Activated CD8-positive, alpha-beta memory T cell treated with anti-CD3 and anti-CD28 coated beads for 1 hour (primary cell): ENCODE measurements at places on chromosomes 3 and 15.

DNA sequence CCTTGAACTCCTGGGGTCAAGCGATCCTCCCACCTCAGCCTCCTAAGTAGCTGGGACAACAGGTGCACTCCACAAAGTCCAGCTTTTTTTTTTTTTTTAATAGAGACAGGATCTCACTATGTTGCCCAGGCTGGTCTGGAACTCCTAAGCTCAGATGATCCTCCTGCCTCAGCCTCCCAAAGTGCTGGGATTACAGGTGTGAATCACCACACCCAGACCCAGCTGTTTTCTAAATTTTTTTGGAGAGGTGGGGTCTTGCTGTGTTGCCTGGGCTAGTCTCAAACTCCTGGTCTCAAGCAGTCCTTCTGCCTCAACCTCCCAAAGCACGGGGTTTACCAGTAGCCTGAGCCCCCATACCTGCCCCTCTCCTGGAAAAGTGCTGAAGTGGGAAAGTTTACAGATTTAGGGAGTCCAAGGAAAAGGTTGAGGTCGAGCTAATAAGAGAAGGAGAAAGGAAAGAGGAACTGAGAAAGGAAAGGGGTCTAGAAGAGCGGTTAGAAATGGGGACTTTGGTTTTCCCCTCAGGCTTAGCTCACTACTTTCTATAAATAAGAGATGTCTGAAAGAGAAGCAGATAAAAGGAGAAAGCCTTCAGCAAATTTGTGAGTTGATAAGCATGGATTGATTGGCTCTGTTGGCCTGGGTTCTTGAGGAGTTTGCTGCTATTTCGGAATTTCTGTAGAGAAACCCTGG lies 23.6 kb downstream of the UBE2E1 start:
- no peak for DNase-seq

- no peak for DNase-seq
Measured at GRCh38 chr3:142019794-142020320, 129.5 kb downstream of the TFDP2 start.

- no peak for DNase-seq
Measured at GRCh38 chr3:127573912-127574311, 16.6 kb downstream of the TPRA1 start.

DNA sequence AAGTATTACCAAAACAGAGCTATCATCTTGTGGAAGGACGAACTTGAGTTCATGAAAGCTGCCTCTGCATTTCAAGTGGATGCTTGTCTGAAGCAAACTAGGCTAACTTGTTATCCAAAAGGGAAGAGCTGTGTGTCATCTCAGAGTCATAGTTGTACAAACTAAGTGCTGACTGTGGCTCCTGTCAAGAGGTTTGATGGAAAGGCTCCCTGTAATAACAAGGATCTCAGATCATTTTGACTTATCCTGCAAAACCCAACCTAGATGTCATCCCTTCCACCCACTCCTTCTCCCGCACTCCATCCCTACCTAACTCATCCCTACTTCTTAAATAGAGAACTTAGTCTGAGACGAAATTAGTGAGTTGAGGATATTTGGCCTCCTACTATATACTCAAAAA lies 110.8 kb downstream of the NR2E3 start:
- no peak for DNase-seq

GRCh38 chr3:9809239-9809614 lies 835 bp upstream of the TTLL3 start:
- DNase-seq, result no peak

DNA sequence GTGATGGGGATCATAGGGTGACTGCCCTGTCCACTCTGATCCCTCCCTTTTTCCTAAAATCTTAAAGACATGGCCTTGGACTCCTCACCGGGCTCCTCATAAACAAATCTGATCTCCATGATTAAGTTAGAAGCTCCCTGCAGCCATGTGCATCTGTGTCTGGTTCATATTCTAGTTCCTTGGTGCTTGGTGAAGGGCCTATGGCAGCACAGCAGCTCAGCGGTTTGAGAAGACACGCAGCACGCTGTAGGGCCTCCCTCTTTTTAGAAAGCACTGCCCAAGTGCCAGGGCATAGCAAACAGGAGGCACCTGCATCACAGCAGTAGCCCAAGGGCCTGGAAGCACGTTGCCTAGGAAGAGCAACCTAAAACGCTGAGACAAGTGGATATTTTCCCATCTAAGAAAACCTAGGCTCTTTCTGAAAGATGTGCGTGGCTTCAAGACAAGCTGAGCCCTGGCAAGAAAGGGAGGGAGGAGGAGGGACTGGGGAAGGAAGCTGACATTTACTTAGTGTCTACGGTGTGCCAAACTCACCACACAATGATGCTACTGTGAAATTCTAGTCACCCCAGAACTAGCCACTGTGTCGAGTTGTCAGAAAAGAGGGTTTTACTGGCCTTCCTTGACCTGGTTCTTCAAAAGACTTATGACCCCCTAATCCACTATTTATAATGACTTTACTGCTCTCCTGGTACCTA lies 14.9 kb upstream of the ULK3 start:
- DNase-seq, result no peak

GRCh38 chr3:141248064-141248463 lies 16.4 kb downstream of the PXYLP1 start:
- DNase-seq, result no peak

- DNase-seq, result no peak
Measured at GRCh38 chr15:83164111-83164770, 43.4 kb downstream of the HDGFL3 start.

GRCh38 chr3:17833786-17834559 lies 91.5 kb upstream of the TBC1D5 start:
- DNase-seq, result no peak

- DNase-seq, result no peak
Measured at GRCh38 chr3:115348951-115349745, 202.1 kb upstream of the ZBTB20 start.

GRCh38 chr3:18442756-18443664 lies 17.9 kb upstream of the SATB1 start:
- no peak for DNase-seq

GRCh38 chr3:59116233-59116537 lies 66.4 kb upstream of the CFAP20DC start:
- no peak for DNase-seq

DNA sequence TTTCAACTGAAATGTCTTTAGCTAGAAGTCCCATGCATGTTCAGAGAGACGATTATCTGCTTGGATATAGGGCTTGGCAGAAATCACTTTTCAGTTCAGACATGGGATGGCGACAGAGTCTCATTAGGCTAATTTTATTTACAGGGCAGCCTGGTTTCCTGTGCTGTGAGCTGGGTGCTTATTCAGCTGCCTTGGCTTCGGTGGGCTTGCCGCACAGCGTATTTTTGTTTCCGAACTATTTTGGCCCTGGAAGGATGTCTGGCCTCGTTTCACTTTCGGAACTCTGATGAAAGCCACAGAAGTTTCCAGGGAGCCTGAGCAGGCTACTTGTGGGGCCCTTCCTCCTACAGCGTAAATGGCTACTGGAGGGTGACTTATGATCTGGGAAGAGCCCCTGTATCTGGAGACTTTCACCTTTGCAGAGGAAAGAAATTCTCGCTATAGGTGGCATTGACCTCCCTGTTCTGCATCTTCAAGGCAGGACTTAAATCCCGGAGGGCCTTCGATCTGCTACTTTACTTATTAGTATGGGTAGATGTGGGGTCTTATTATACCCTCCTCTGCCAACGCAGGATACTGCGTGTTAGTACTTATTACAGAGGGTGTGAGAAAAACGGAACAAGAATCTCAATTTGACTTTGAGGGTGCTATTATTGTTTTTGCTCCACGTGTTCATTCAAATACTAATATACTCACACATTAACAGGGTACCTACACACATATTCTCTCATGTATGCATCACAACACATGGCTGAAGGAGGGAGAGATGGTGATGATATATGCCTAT lies 364.0 kb upstream of the RBMS3 start:
- DNase-seq, result no peak

- no peak for DNase-seq
Measured at GRCh38 chr3:61848885-61849284, 287.5 kb downstream of the PTPRG start.

GRCh38 chr15:93646193-93646592 lies 557.2 kb upstream of the RGMA start:
- no peak for DNase-seq

DNA sequence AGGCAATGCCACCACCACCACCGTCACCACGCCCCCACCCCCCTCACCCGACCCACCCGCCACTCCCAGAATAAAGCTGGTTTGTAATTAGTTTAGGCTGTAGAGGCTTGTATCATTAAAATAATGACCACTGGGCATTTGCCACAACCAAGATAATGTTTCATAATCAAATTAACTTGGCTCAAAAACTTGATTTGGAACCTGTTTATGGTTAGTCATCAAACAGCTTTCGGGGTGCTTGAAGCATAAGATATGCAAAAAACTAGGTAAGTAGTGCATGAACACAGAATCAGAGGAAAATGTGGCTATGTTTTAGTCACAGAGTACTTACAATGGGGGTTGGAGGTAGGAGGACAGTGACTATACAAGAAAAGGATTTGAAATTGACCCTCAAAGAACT lies 115.1 kb downstream of the FHIT start:
- DNase-seq, result no peak

DNA sequence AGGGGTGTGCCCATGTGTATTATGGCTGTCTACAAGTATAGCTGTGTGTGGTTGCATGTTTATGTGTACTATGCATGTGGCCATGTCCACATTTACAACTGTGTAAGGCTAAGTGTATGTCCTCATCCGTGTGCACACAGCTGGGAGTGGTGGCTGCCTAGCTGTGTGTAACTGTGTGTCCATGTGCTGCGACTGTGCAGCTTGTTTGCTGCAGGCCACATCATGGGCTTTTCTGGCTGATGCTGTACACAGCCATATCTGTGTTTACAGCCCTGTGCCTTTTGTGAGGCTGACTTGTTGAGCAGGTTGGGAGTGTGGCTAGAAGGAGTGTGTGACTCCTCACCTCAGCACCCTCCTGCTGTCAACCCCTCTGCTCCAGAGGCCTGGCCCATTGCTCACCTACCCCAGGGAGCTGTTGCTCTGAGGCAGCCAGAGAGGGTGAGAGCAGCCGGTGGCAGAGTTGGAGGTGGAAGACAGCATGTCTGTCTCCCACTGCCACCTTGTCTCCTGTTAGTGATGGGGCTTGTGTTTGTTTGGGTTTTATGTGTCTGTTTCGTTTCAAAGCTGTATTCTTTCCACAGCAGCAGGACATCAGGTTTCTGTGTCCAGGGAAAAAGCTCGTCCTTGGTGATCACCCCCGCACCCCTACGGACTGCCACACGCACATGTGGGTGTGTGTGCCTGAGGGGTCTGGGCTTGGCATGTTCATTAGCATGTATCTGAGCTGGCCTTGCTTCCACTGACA lies 1.4 kb upstream of the GRM2 start:
- no peak for DNase-seq

DNA sequence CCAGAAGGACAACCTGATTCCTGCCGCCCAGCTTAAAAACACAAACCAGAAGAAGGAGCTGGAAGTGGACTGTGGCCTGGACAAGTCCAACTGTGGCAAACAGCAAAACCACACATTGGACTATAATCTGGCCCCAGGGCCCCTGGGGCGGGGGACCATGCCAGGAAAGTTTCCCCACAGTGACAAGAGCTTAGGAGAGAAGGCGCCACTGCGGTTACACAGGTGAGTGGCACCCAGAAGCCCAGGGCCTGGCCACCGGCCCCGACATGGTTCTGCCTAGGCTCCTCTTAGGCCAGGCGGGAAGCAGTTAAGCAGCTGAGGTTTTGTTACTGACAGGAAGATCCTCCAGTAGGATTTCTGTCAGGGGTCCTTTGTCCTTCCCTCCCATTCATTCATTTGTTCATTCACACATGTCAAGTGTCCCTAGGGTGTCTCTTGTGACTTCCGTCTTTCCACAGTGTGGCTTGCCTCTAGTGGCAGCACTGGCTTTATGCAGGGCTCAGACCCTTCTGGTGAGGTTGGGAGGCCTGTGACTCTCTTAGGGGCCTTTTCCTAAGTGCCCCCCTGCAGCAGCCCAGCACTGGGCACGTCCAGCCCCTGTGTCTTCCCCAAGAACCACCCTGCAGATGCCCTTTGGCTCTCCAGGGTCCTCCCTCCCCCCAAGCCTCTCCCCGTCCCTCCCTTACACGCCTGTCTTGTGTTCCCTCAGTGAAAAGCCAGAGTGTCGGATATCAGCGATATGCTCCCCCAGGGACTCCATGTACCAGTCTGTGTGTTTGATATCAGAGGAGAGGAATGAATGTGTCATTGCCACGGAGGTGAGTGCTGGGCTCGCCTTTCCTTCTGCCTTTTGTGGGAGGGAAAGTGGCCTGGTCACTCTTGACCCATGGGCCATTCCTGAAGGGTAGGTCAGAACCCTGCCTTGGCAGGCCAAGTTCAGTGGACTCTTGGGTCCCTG lies 7.8 kb downstream of the DLL4 start:
- no peak for DNase-seq

DNA sequence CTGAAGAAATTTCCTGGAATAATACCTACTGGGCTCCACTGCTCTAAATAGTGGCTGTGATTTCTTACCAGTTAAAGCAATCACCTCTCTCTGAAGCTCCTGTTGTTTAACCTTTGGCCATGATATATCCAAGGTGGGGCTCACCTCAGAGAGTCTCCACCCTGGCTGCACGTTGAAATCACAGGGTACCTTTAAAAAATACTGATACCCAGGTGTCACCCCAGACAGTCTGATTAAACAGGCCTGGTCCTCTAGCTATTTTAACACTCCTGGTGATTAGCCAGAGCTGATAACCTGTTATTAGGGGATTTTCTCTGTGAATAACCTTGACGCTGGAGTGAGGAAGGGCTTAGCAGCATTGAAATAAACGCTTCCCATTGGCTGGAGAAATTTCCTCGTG lies 22.3 kb upstream of the ZBTB38 start:
- DNase-seq, result no peak

DNA sequence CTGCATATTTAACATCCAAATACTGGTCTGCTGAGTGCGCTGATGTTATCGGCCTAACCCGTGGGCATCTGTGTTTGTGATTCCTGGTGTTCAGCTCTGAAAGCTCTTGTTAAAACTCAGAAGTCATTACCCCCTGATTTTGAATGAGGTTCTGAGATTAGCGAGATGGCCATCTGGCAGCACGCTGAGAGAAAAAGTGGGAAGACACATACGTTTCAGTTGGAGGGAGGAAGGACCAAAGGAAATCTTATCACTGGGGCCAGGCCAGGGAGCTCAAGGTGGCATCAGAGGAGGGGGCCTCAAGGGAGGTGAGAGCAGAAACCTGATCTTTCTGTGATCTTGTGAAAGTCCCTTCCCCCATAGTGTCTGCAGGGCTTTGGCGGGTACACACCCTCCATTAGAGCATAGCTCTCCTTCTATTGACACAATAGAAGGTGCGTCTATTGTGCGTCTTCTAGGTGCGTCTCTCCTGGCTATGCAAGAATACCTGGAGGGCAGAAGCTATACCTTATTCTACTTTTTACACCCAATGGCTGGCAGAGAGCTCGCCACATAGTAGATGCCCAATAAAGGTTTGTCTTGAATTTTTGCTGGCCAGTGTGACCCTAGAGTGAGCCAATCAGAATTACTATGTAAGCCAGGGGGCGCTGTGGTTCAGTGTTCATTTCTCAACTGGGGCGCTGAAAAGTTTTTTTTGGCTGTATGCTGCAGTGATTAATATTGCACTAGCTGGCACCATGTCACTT lies 182.4 kb downstream of the SHQ1 start:
- peak; percentile 47 for DNase-seq
